Activated naive CD8-positive, alpha-beta T cell treated with anti-CD3 and anti-CD28 coated beads, Interleukin-2, amount 10 ng/mL, durations not matched to agents 7 days and 5 days (primary cell): ENCODE measurements at places on chromosomes 11 and 22. TPM values are rescaled to one million over a fixed set of nuclear protein-coding genes. Genes with fewer than 3 reads are reported as not detected.

GRCh38 chr11:77283101-77283500 lies 18.4 kb downstream of the GDPD4 start:
- no peak for DNase-seq

DNA sequence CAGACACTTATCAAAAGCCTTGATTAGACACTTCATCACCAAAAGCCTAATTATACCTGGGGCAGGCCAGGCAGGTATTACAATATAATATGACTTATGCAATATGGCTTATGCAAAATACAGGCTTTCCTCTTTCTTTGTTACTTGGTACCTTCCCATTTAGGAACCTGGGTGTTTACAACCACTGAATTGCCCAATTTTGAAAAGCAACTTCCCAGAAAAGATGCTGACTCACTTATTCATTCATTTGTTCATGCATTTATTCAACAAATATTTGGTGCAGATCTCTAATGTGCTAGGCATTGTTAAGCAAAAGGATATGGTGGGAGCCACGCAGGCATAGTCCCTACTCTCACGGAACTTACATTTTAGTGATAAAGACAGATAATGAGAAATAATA lies 13.6 kb upstream of the JAML start:
- DNase-seq = no peak

DNA sequence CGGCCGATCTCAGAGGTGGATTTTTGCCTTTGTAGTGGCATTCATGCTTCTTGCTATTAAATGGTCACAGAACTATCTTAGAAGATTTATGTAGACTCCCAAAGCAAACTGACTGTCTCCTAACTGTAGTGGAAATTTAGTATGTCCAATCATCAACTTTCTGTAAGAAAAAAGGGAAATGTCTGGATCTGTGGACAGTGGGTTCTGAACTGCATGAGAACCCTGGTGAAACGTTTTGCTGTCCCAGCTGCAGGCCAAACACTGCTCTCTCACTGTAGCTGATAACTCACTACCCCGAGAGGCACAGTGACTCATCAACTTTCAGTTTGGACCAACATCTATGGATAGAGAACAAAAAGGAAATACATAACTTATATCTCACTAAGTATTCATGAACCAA lies 387.1 kb downstream of the SOX6 start:
- DNase-seq = no peak

DNA sequence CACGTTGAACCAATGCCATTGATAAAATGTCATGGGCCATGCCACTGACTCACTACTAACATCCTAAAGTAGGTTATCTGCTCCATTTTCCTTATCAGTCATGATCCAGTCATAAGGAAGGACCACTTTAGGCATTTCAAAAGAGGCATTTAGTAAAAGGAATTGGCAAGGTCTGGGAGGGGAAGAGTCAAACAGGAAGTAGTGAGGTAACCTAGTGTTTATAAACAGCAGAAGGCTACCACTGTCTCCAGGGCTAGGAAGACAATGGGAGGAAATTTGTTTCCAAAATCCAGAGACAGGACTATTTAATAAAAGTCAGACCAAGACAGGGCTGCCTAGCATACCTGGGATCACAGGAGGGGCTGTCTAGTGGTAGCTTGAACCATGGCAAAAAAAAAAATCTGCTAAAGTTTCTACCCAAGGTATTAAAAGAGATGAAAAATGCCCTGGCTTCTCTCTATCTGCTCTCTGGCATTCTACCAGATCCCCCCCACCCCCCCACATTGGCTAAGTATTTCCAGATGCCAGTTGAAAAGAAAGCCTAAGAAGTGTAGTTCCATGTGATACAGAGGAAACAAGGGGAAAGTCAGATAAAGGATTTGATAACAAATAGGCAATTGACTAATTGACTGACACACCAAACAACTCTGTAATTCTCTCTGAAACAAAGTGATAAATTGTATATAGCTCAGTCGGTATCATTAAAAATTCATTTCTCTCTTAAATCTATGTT lies 50.4 kb upstream of the C11orf87 start:
- DNase-seq = no peak

Gene PATE2
- total RNA-seq = not detected

Gene TRIM49D1
- not detected for total RNA-seq

Gene TSGA10IP
- not detected for total RNA-seq
